ENCODE measurements at places on chromosomes 16 and 17.

DNA sequence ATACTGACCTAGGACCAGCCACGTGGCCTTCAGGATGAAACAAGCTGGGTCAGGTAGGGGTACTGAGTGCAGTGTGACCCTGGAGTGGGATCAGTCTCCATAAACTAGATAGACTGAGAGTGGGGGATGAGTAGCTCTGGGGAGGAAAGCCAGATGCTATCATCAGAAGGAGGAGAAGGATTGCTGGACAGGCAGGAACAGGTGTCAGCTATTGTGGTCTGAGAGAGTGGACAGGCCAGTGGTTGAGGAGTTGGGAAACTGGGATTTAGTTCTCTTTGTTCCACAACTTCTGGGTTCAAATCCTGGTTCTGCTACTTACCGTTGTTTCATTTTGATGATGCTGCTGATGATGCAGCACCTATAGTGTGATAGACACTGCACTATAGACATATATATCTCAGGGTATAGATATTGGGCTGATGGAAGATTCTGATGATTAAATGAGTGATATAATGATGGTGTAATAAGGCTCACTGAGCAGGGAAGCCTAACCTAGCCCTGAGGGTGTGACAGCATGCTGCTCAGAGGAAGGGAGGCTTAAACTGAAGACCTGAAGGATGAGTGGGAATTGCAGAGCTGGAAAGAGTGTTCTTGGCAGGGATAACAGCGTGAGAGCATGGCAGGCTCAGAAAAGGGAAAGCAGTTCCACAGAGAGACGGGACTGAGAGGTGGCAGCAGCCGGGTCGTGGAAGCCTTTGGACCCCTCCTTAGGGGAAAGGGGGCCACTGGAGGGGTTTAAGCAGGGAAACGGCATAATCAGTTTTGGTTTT lies 66.0 kb downstream of the SNX20 start:
- no peaks in the 10 kb centered on the region for H3K36me3 ChIP-seq
- DNase-seq = no peak
- peaks cover 37% of the 10 kb centered on the region for H3K4me1 ChIP-seq
- H3K27me3 ChIP-seq = no peaks in the 10 kb centered on the region
- no peak overlapping the region for H3K27ac ChIP-seq
- H3K4me3 ChIP-seq = no peak overlapping the region

DNA sequence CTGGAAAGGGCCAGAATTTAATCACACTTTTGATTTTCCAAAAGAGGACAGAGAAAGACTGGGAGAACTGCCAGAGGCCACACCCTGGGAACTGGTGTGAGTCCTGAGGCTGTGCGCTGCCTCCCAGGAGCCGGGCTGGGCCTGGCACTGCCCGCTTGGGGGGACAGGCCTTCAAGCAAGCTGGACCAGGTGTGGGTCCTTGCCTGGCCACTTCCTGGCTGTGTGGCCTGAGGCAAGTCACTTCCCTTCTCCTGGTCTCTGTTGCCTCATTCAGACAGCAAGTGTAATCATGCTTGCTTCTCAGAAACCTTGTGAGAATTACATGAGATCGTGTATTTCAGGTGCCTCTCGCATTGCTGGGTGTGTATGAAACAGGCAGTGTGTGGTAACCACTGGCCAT lies 143.0 kb downstream of the SNX29 start:
- no peak overlapping the region for H3K4me3 ChIP-seq
- no peak overlapping the region for H3K27ac ChIP-seq
- DNase-seq = peak; percentile 46
- no peaks in the 10 kb centered on the region for H3K27me3 ChIP-seq

DNA sequence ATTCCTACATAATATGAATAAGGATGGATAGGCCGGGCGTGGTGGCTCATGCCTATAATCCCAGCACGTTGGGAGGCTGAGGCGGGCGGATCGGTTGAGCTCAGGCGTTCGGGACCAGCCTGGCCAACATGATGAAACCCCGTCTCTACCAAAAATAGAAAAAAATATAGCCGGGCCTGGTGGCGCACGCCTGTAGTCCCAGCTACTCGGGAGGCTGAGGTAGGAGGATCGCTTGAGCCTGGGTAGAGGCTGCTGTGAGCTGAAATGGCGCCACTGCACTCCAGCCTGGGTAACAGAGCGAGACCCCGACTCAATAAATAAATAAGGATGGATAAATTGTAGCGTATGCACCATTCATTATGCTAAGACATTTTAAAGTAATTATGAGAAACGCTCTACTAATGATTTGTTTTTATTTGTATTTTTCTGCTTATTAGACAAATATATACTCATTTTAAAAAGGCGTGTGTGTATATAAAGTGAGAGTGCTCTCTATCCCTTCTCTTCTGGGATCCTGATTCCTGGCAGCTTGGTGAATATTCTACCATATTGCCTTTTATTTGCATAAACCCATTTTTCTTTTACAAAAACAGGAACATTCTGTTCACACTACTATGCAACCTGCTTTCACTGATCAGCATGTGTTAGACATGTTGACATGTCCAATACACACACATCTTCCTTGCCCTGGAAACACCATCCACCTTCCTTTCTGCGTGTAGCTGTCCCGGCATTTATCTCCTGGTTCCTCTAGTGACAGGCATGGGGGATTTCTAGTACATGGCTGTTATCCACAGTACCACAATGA lies 26.4 kb downstream of the DDX19A start:
- peaks cover 6% of the 10 kb centered on the region for H3K4me1 ChIP-seq

- no peaks in the 10 kb centered on the region for H3K27me3 ChIP-seq
- DNase-seq = no peak
- H3K4me1 ChIP-seq = peaks cover 12% of the 10 kb centered on the region
- H3K4me3 ChIP-seq = no peak overlapping the region
- H3K36me3 ChIP-seq = peaks cover 16% of the 10 kb centered on the region
These were observed 3.8 kb downstream of the ERCC4 start for GRCh38 chr16:13923703-13924298.

GRCh38 chr16:17520561-17520960 lies 49.8 kb upstream of the XYLT1 start:
- no peaks in the 10 kb centered on the region for H3K4me1 ChIP-seq
- no peak overlapping the region for H3K27ac ChIP-seq
- H3K27me3 ChIP-seq = no peaks in the 10 kb centered on the region
- H3K36me3 ChIP-seq = no peaks in the 10 kb centered on the region

- no peaks in the 10 kb centered on the region for H3K27me3 ChIP-seq
- peaks cover 81% of the 10 kb centered on the region for H3K4me1 ChIP-seq
- H3K4me3 ChIP-seq = peak overlapping the region; percentile 75
- H3K27ac ChIP-seq = peak overlapping the region; percentile 93
- H3K36me3 ChIP-seq = no peaks in the 10 kb centered on the region
These were observed 631 bp downstream of the TRAF7 start for GRCh38 chr16:2155977-2156848.

GRCh38 chr16:77442078-77442477 lies 7.2 kb upstream of the ADAMTS18 start:
- H3K4me1 ChIP-seq = no peaks in the 10 kb centered on the region
- DNase-seq = no peak
- H3K36me3 ChIP-seq = no peaks in the 10 kb centered on the region
- H3K4me3 ChIP-seq = no peak overlapping the region

Measured in upper lobe of left lung (tissue), 6 donors.